Right renal pelvis (tissue), 4 donors: ENCODE measurements at places on chromosomes 1 and 21. TPM values are rescaled to one million over a fixed set of nuclear protein-coding genes. Genes with fewer than 3 reads are reported as not detected.

DNA sequence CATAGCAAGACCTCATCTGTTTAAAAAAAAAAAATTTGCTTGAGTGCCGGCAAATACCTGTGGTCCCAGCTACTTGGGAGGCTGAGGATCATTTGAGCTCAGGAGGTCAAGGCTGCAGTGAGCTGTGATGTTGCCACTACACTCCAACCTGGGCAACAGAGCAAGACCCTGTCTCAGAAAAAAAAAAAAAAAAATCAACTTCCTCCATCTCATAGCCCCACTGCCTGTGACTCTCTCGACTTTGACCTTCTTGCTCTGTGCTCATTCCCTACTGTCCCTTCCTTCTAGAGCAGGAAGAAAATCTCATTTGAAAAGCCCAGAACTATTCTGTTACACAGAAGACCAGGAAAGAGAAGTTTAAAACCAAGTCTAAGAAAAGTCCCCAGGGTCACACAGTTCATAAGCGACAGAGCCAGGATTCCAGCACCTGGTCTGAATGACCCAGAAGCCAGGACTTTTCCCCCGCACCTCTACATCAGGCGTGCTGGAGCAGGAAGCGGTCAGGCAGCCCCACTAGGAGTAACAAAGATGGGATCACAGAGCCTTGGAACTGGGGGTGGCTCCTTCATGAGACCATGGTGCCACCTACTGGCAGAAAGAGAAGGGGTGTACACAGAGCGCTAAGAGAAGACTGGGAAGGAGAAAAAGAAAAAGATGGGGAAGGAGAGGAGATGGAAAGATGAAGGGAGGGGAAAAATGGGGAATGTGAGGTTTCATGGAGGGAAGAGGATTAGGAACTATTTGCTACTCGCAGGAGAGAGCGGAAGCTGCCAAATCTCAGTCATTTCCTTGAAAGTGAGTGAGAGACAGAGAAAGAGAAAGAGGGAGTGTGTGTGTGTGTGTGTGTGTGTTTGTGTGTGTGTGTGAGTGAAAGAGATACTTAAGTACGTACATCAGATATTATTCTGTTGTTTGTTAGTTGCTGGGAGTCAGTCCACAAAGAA is 3.1 kb upstream of the P3R3URF start:
- DNase-seq = peak; percentile 85

- DNase-seq = no peak
Measured at GRCh38 chr1:38139738-38140487, 93.3 kb upstream of the POU3F1 start.

GRCh38 chr1:32480003-32480402 is 15.1 kb downstream of the ZBTB8B start:
- no peak for DNase-seq

GRCh38 chr1:36944883-36945282 is 89.4 kb downstream of the GRIK3 start:
- no peak for DNase-seq

- no peak for DNase-seq
Measured at GRCh38 chr1:111565079-111565478, 54.5 kb upstream of the RAP1A start.

The CLDN14 gene
- polyA plus RNA-seq = 2.9 TPM

GRCh38 chr1:18512883-18513282 is 32.2 kb downstream of the KLHDC7A start:
- no peak for DNase-seq

DNA sequence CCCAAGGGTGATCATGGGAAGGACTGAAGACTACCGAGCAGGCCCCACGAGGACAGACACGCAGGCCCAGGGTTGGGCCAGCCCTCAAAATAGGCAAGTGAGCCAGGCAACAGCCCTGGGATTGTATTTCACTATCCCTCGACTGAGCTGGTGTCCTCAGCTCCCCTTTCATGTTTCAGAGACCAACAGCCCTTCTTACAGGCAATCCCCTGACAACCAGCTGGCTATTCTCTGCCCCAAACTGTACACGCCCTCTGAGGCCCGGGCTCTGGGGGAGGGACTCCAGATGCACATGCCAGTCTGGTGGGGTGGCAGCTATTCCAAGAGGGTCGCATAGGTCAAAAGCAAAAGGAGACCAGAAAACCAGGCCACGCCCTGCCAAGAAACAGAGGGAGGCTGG is 243.0 kb downstream of the TOMM20 start:
- DNase-seq = no peak

- DNase-seq = no peak
Measured at GRCh38 chr1:48676376-48676775, 100.3 kb downstream of the BEND5 start.

- no peak for DNase-seq
Measured at GRCh38 chr1:20178634-20179370, 7.1 kb upstream of the UBXN10 start.

GRCh38 chr1:179951383-179952144 is 3.0 kb upstream of the CEP350 start:
- no peak for DNase-seq

The FAM229A gene
- 7.2 TPM for polyA plus RNA-seq

DNA sequence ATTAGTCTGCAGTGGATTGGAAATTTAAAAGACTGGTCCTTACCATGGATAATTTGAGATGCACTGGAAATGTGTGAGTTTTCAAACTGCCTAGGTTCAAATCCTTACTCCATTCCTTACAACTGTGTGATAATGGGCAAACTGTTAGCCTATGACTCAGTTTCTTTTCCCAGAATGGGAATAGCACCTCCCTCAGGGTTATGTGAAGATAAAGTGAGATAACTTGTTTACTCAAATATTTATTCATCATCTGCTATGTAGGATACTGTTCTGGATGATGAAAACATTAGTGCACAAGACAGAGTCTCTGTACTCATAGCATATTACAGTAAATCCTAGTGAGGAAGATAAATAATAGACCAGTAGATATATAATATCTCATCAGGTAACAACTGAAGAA is 28.6 kb downstream of the LRIG2 start:
- DNase-seq = no peak

- DNase-seq = no peak
Measured at GRCh38 chr1:114725230-114725629, 8.7 kb upstream of the NRAS start.

DNA sequence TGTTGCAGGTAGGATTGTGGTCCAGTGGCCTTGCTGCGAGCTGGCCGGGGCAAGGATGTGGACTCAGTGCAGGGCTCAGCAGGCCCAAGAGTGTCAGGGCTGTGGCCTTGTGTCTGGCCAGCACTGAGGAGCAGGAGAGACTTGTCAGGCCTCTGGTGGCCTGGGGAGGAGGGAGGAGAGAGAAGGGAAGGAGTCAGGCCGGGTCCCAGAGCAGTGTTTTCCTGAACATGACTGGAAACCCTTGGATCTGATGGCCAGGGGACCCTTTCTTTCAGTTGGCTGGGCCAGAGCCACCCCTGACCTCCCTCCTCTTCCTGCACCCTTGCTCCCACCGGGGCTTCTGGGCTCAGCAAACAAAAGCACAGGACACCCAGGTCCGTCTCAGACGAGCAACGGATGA is 5.1 kb downstream of the IBA57 start:
- DNase-seq = no peak

DNA sequence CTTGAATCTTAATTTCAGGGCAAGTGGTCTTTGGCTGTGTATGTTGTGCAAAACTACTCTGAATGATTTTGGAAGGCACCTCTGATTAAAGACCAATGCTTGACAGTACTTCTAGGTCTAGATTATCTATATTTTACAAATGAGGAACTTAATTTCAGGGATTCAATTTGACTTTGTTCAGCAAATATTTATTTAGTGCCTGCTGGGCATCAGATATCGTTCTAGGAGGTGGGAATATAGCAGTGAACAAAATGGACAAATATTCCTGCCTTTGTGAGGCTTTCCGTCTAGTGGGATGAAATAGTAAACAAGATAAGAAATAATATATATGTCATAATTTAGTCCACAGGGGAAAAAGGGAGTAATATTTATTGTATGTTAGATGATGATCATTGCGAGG is 4.7 kb downstream of the ZNF326 start:
- DNase-seq = no peak

The MTOR gene
- polyA plus RNA-seq = 36.7 TPM

GRCh38 chr1:175742790-175743459 is 470 bp downstream of the TNR start:
- DNase-seq = peak; percentile 57

DNA sequence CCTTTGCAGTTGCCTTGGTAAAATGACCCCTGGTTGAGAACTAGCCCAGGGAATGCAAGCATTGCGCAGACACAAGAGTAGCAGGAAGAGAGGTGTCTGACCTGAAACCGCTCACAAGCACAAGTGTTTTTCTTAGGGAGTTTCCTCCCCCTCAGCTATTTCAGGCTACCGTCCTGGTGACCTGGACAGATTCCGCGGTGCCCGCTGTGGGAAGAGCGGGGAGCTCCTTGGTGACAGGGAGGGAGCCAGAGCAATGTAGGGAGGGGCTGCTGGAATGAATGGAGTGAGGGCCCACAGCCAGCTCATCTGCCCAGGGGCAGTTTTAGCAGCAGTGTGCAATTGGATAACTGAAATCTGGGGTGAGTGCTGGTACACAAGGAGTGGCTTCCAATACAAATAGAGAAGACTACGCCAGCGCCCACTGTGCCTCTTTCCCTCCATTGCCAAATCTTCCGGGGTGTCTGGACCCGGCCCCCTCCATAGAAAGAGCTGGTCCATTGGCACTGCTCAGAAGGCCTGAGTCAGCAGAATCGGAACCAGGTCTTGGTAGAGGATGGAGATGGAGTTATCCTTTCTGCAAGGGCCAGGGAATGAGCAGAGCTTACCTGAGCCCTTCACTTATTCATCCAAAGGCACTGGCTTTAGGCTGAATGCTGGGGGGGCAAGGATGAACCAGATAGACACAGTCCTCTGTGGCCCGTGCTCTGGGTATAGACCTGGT is 82.8 kb downstream of the TRABD2B start:
- no peak for DNase-seq

The DNTTIP2 gene
- polyA plus RNA-seq = 68.5 TPM

DNA sequence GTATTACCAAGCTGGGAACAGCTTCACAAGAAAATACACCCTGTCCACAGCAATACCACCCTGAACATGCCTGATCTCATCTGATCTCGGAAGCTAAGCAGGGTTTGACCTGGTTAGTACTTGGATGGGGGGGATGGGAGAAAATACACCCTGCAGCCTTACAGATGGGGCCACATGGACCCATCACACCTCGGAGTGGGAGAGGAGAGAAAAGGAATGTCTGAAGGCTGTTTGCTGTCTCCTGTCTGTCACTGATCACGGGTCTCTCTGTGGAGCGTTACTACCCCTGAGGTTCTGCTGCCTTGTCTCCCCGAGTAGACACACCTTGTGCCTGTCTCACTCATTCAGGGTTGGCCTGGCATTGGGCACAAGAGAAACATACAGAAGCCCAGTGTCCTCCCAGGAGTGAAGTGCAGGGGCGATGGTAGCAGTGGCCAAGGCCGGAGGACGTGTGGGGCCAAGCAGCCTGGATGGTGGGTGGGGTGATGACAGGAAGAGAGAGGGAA is 48.0 kb downstream of the TEX35 start:
- no peak for DNase-seq

- DNase-seq = no peak
Measured at GRCh38 chr1:248813546-248813945, 12.2 kb downstream of the SH3BP5L start.

DNA sequence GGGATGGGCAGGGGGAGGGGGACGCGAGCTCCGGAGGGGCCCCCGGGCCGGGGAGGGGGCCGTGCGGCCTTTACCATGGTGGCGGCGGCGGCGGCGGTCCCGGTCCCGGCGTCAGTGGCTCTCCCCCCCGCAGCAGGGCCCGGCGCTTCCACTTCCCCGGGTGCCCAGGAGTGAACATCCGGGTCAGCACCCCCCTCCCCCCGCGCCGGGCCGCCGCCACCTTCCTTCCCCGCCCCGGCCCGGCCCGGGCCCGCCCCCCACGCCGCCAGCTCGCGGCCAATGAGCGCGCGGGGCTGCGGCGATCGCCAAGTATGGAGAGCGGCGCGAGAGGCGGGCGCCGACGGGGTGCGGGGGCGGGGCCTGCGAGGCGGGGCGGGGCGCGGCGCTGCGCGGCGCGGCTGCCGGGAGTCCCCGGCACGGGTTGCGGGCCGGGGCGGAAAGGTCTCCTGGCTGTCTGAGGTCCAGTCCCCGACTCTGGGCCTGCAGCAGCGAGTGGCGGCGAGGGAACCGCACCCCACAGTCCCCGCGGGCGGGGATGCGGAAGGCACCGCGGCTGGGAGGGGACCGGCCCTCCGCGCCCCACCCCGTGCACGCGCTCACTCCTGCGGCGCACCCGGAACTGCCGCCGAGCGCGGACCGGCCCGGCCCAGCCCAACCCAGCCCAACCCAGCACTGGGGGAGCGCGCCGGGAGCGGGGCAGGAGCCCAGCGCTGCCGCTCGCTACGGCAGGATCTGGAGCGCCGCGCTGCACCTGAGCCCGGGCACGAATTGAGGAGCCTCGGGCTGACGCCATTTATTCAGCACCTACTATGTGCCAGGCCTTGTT is at the start of gene CAPZB:
Gene CAPZB (minus strand): TSS at position 178 of the 826 bp plus-strand sequence. CDS start 101 bp downstream, at position 77.
- peak; percentile 68 for DNase-seq

The HSD3B2 gene
- polyA plus RNA-seq = 1.3 TPM

GRCh38 chr21:45270306-45270821 is 17.3 kb downstream of the POFUT2 start:
- DNase-seq = no peak

The ICOSLG gene
- polyA plus RNA-seq = 11.4 TPM

DNA sequence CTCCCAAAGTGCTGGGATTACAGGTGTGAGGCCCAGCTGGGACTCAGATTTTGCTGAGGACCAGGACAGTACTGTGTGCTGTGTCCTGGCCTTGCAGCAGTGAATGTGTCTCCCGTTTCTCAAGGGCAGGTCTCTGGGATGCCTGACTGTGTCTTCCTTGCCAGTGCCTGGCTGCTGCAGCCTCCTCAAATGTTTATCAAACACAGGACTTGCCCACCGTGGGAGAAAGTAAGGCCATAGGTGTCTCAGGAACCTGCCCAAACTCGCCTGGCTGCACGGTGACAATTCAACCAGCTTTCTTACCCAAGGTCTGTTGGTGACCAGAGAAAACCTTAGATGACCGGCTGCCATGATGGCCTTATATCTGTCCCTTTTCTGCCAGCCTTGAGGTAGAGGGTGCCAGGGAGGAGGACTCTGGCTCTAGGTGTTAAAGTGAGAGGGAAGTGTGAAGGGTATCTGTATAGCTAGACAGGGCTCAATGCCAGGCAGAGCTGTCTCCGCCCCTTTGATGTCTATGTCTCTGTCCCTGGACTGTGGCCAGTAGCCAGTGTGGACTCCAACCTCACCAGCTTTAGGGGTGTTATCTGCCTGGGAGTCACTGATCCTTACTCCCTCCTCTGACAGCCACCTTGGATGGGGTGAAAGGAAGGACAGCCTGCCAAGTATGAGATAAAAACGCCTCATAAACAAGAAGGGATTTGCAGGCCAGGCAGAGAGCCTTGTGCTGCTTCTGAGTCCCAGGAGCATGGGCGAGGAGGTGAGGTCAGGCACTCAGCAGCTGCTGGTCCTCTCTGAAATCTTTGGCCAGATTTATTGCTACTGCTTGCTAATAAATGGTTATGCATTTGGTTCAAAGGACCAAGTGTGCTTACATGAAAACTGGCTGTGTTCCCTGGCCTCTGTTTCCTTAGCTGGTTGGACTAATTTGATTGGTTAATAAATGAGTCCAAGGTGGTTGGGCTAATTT is 22.3 kb downstream of the IL6R start:
- no peak for DNase-seq

The TMEM200B gene
- polyA plus RNA-seq = 15.4 TPM

The OR14K1 gene
- not detected for polyA plus RNA-seq

- DNase-seq = no peak
Measured at GRCh38 chr1:32963746-32964460, 706 bp downstream of the RNF19B start.

- DNase-seq = no peak
Measured at GRCh38 chr1:43580039-43580438, 49.4 kb downstream of the PTPRF start.
